ENCODE measurements at places on chromosomes 11 and 22. TPM values are rescaled to one million over a fixed set of nuclear protein-coding genes. Genes with fewer than 3 reads are reported as not detected.

- DNase-seq: no peak
Measured at GRCh38 chr22:28658448-28658847, 21.2 kb downstream of the TTC28 start.

DNA sequence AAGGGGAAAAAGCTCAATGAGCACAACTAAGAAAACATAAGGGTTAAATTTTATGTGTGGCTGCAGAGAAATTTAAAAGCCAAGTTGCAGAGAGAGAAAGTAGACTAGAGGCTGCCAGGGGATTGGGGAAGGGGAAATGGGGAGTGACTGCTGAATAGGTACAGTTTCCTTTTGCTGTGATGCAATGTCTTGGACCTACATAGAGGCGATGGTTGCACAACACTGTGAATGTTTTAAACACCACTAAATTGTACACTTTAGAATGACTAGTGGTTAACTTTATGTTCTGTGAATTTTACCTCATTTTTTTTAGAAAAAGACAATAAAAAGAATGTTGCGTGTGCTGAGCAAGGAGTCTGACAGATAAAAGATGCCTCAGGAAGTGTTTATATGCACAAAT, 36.5 kb downstream of the TENM4 start:
- DNase-seq: peak; percentile 75

GRCh38 chr11:20639688-20640087, 29.7 kb upstream of the NELL1 start:
- no peak for DNase-seq

The PLEKHA7 gene
- 0.09 TPM for total RNA-seq

The TRIM49D2 gene
- not detected for total RNA-seq

- DNase-seq: no peak
Measured at GRCh38 chr11:116840746-116841296, 3.4 kb upstream of the APOA1 start.

The ARVCF gene
- 12.9 TPM for total RNA-seq

The TMEM45B gene
- total RNA-seq: not detected

GRCh38 chr11:59776210-59777066, 21.3 kb downstream of the STX3 start:
- DNase-seq: peak; percentile 39

The GLYATL2 gene
- 3.3 TPM for total RNA-seq

The SCGB1C1 gene
- not detected for total RNA-seq

The RIBC2 gene
- 5.7 TPM for total RNA-seq

DNA sequence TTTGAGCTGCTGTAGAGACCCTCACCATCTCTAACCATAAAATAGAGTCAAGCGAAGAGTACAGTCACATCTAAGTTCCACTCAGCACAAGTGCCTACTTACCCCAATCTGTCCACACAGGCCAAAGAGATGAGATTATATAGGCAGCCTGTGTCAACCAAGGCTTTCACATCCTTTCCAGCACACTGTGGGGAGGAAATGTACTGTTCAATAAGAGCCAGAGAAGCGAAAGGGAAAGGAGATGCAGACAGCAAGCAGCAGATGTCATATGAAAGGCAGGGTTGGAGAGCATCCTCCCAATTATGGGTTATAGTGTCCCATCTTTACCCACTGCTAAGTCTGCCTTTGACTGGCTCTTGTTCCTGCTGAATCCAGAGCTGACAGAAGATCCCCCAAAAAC, 16.4 kb downstream of the NRIP3 start:
- no peak for DNase-seq

DNA sequence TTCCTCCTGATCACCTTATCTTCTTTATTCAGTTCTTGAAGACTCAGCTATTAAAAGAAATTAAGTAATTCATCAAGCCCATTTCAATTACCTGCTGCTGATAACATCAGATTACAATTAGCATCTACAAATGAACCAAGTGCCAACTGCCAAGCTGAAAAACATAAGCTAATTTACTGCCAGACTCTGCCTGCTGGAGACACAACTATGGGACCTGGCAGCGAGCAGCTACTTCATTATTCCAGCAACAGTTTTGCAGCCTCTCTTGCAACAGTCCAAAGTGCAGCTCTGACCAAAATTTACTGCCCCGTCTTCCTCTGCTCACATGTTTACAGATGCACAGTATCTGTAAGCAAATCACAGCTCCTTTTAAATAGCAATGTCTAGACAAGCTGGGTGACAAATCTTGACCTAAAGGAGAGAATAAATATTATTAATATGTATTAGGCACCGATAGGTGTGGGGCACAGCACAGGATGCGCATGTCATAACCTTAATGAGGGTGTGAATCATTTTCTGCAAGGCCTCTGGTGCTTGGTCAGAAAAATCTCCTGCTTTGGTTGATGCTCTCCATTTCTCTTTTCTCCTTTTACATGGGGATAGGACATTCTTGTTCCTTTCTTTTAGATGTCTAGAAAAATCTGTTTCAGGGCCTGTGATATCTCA, 232.2 kb upstream of the PITPNB start:
- DNase-seq: no peak

GRCh38 chr11:60830478-60831142, 11.3 kb upstream of the CCDC86 start:
- no peak for DNase-seq

The OR10D3 gene
- not detected for total RNA-seq

The PITPNB gene
- total RNA-seq: 26.8 TPM

DNA sequence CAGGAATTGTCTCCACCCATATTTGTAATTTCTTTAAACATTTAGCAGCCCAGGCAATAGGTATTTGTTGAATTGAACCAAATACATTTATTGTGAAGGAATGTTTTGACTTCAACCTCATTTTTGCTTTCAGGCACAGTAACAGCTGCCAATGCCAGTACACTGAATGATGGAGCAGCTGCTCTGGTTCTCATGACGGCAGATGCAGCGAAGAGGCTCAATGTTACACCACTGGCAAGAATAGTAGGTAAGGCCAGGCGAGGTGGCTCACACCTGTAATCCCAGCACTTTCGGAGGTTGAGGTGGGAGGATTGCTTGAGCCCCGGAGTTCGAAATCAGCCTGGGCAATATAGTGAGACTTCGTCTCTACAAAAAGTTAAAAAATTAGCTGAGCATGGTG, 20.9 kb downstream of the ACAT1 start:
- DNase-seq: no peak

- DNase-seq: peak; percentile 17
Measured at GRCh38 chr11:102317768-102318103, 452 bp downstream of the BIRC3 start.

- no peak for DNase-seq
Measured at GRCh38 chr11:74980634-74981033, 8.1 kb upstream of the NEU3 start.

The RTN4R gene
- not detected for total RNA-seq

The CSNK2A3 gene
- 4.7 TPM for total RNA-seq

DNA sequence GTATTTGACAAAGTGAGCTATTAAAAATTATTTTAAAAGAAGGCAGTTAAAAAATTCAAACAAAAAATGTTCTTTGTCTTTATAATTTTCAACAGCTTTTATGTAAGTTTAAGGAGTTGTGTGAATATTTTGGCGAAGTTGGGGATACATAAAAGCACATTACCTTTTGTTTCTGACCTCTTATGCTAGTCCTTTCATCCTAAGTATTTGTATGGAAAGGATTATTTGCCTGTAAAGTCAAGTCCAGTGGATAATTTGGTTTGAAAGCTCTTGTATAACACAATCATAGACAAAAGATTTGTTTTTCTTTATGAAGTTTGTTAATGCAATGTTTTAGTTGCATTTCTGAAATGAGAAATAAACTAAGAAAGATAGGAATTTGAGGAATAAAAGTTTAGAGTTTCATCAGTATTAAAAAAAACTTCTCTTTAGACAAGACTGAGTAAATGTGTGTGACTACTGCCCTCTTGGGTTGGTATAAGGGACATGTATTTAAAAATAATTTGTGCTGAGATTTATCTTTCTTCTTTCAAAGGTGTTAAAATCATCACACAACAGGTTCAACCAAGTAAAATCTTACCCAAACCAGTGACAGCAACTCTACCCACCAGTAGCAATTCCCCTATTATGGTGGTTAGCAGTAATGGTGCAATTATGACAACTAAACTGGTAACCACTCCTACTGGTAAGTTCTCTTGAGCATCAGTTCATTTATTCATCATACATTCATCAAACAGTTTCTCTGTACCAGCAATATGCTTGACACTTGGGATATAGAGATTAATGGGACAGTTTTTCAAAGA, 68.2 kb downstream of the EMSY start:
- peak; percentile 77 for DNase-seq

DNA sequence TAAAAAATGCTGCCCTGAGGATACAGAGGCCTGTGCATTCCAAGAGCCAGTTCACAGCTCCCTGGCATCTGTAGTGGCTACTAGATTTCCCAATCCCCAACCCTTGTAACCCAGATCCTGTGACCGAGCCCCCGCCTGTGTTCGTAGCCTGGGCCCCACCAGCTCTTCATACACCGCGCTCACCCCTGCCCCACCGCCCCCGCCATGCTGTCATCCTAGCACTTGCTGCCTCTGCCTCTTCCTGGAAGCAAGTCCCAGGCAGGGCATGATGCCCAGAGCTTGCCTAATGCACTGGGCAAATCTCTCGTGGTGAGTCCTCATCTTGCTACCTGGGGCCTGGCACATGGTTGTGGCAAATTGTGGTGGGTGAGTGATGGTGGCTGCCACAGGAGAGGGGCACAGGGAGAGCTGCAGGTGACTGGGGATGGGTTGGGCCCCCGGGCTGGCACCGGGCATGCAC, 7.1 kb downstream of the MGAT3 start:
- DNase-seq: peak; percentile 22

DNA sequence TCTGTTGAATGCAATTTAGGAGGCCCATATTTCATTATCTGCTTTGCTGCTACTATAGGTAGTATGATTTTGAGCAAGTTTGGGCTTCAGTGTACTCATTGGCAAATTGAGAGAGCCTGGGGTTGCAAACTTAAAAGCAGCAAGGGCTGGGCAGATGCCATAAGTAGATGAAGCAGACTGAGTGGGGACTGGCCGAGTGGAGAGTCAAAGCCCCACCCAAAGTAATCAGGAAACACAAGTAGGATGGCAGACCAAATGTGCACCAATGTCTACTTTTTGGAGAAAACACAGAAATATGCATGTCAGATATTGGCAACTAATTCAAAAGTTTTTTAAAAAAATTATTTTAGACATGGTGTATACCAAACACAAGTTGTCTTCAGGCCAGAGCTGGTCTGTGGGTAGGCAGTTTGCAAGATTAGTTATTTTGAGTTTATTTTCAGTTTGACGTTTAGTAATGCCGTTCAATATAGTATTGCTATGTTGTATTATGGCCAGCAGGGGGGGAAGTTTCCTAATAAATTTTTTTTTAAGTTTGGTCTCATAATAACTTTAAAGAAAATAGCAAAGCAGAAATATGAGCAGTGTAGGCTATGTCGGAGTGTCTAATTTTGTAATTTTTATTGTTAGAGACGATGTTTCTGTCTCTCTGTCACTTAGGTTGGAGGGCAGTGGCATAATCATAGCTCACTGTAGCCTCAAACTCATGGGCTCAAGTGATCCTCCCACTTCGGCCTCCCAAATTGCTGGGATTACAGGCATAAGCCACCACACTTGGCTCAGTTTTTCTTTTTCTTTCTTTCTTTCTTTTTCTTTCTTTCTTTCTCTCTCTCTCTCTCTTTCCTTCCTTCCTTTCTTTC, 105.1 kb downstream of the HIPK3 start:
- peak; percentile 80 for DNase-seq

DNA sequence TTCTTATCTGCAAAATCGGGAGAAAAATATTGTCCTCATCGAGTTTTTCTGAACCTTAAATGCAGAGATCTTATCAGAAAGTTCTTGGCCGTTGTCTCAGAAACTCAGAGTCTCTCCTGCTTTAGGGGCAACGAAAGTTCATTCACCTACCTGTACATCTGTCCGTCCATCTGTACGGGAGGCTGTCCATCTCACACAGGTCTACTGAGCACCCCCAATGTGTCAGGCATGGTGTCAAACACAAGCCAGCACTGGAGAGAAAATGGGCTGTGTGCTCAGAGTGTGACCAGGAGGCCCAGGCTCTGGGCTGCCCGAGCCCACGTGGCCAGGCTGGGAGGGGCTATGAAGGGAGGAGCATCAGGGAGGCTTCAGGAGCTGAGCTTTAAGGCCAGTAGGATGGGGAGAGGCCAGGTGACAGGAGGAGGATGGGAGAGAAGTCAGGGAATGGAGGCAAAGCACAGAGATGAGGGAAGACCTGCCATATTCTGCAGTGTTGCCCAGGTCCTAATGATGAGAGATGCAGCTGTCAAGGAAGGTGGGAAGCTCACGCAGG, 62.4 kb upstream of the MYEOV start:
- DNase-seq: no peak

DNA sequence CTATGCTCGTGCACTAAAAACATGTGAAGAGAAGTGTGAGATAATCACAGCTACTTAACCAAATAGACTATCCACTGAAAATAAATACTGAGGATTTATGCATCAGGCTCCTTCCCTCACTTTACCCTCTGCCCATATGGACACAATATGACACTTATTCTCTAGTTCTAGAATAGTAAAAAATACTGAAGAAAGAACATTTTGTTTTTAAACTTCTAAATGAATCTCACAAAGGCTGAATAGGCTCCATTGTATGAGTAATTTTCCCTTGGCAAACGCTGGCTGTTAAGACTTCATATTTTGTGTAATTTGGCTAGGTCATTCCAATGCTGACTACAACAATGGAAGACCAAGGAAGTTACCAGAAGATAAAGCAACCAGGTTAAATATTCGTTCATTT, 9.9 kb downstream of the HPS5 start:
- DNase-seq: peak; percentile 76

DNA sequence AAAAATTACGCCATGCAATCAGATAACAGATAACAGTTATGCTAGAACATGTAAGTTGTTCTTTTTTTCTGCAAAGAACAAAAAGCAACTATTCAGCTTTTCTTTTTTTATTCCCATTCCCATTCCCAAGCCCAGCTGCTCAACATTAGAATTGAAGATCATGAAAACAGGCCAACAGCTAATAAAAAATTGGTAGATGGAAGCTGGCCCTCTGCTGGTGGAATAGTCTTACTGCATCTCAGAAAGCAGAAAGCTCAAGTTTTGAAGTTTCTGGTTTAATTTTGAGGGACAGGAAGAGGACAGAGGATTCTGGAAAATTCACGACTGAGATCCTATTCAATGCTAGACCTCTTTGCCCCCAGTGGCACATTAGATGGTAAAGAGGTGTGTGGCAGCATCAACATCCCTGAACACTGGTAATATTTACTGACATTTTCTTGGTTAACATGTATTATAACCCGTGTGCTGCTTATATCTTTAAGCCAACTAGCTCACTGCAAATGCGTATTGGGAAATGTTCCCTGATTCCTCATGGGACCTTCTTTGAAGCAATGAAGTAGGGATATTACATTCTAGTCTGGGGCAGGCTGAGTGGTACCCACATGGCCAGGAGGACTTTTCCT, 591.2 kb downstream of the OPCML start:
- DNase-seq: peak; percentile 42

- peak; percentile 78 for DNase-seq
Measured at GRCh38 chr11:73288873-73289707, 17.0 kb downstream of the P2RY6 start.

The DBX1 gene
- not detected for total RNA-seq

Measured in fibroblast of the aortic adventitia (primary cell).